ENCODE measurements at places on chromosomes 3 and 15. TPM values are rescaled to one million over a fixed set of nuclear protein-coding genes. Genes with fewer than 3 reads are reported as not detected.

The PRR20G gene
- not detected for total RNA-seq

DNA sequence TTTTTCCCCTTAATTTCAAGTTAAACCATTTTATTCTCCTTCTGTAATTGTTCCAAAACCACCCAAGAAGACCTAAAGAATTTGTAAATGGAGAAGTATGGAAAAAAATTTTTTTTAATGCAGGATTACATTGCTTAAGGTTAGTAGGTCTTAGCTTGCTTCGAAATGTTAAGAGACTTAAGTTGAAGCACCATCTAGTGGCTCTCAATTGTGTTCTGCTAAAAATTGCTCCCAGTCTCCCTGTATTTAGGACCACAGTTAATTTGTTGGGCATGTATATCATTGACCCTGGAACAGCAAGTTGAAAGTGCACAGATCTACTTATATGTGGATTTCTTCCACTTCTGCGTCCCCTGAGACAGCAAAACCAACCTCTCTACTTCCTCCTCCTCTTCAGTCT, 32.4 kb downstream of the CD200R1L start:
- peak; percentile 51 for DNase-seq

The CAMK2N2 gene
- 1.6 TPM for total RNA-seq

The DPPA2 gene
- not detected for total RNA-seq

GRCh38 chr3:142243134-142243533, 17.7 kb upstream of the GK5 start:
- DNase-seq: no peak

DNA sequence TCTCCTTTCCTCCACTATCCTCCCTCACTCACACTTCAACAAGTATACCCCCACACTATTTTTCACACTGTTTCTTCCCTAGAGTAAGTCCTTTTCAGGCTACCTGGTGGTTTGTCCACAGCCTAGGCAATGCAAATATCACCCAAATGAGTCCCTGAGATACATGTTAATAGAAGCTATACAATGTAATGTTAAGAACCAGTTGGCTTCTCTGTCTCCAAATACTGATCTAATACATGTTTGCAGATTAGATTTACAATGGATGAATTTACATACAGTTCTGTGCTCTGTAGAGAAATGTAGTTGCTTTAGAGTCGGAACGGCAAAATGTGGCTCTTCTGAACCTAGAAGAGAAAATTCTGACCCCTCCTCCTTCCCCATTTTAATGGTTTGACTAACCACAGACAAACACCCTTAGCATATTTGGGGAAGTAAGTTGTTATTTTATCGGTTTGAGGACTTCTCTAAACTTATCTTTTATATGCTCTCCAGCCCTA, 63.6 kb upstream of the MBNL1 start:
- no peak for DNase-seq

The REC114 gene
- not detected for total RNA-seq

The TMCO5A gene
- not detected for total RNA-seq

DNA sequence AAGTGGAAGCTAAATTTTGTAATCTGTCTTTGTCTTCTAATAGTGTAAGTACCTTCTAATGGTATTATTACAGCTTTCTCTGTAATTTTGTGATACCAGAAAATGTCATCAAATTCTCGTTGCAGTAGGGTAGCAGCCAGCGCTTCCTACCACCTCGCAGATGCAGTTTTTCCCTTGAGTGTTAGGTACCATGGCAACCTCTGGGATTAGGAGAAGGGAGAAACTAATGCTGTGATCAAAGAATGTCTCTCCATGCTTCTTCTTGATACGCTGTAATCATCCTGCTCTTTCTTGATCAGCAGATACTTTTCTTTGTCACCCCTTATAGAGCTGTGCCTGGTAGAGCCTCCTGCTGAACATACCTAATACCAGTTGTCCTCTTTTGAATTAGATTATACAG, 27.7 kb downstream of the SRP14 start:
- no peak for DNase-seq

The HHLA2 gene
- not detected for total RNA-seq

The IL5RA gene
- total RNA-seq: 0.10 TPM

GRCh38 chr3:117019082-117019713, 309.6 kb downstream of the TUSC7 start:
- DNase-seq: peak; percentile 29

- DNase-seq: no peak
Measured at GRCh38 chr3:113714702-113715101, 18.3 kb upstream of the USF3 start.

The PATL2 gene
- total RNA-seq: 0.12 TPM

- no peak for DNase-seq
Measured at GRCh38 chr15:71232411-71232810, 117.1 kb downstream of the THSD4 start.

DNA sequence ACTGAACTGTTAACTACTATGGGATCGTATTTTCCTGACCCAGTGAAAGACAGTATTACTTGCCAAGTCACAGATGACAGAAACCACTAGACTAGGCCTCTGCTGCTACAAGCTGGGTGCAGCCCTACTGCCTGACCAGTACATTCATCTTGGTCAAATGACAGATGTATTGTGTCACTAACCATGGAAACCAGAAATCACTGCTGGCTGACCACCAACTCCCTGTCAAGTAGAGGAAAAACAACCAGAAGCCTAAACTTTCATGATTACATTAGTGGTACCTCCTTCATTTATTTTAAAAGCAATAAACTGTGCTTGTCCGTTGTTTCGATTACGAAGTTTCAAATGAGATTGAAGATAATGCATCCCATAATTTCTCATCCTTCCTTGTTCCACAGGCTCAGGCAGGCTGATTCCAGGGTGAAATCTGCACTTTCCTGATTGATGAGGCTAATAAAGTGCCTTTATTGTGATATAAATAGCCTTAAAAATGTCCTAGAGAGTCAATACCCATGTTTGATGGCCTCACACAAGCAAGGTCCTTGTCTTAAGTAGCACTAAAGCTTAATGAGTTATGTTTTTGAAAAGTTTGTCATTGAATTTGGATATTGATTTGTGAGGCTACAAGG, 309.7 kb downstream of the LSAMP start:
- peak; percentile 86 for DNase-seq

- no peak for DNase-seq
Measured at GRCh38 chr15:57718309-57718708, 11.8 kb downstream of the POLR2M start.

DNA sequence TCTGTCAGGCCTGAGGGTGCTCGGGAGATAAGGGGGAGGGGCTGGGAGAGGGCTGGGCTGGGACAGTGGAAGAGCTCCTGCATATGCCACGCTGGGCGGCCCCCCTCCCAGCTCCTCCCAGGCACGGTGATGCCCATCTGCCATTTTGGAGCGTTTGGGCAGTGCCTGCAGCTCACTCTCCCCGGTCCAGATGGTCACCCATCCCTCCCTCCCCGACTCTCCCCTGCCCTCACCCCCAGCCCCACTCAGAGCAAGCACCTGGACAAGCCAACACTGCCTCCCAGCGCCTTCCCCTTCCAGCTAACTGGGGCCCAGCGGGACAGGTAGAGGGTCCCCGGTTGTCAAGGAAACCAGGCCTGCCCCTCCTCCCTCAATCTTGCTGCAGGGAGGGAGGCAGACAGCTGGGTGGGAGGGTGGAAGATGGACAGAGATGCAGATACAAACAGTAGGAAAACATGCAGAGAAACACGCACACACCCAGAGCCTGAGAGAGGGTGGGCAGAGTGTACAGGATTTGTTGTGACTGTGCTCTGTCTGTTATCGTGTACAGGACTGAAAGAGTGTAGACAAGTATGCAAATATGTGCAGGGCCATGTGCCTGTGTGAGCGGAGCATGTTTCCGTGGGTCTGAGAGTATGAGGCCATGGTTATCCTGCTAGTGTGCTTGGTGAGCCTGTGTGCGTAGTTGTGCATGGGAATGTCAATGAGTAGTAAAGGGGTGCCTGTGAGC, 17.5 kb upstream of the CORO2B start:
- no peak for DNase-seq

GRCh38 chr3:4693620-4694019, 200.5 kb downstream of the ITPR1 start:
- no peak for DNase-seq

DNA sequence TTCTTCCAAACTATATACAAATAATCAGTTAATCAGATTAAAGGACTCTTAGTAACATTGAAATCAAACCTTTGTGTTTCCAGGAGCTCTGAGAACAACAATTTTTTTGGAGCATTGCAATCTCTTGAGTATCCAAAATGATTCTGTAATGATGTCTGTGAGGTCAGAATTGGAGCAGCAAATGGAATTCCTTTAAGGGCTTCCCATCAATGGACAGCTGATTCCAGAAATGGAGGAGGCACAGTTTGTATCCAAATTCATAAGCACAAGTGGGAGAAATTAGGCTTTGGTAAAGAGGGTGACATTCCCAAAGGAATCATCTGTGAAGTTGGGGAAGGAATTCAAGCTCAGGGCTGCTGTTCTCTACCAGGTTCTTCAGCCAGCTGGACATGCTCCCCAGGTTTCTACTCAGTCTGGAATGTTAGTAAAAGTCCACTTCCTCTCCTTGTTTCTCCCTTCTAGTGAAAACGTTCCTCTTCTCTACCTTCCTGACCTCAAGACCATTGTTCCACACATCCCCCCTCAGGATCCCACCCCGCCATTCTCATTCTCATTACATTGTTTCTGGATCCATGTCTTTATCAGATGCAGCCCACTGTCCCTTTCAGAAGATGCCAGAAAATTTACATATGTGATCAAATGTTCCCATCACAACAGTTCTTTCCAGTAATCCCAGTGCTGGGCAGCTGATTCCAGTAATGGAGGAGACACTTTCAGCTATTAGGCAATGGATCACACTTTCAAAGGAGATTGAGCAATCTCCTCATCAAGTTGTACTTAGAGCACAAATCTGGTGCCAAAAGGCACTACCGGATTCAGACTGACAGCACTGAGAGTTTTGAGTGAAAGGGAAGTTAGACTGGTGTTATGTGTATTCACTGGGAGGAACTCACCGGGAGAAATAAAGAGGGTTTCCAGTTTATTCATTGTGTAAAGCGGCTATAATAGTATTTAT, 391.3 kb upstream of the TPRG1 start:
- no peak for DNase-seq

GRCh38 chr15:80992441-80992840, 2.8 kb upstream of the MESD start:
- DNase-seq: no peak

DNA sequence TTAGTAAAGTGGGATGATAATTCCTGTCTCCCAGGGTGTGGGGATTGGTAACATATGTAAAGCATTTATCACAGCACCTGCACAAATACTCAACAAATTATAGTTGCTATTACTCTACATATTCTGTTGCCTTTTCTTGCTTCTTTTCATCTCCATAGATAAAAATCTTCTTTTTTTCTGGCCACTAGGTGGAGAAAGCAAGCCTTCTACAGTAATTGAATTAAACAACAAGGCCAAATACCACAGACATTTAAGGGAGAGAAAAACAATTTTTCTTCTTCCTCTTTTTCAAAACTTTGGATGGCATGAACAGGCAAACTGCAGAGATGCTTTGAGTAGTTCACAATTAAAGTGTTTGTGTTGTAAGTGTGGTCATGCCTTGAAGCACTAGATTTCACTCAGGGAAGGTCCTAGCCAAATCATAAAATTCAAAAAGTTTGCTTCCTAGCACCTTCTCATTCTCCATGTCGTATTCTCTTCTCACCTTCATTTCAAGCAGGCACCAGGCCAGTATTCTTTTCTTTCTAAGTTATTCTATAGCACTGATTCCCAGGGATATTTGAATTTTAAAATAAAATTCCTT, 493.4 kb upstream of the TGFBR2 start:
- DNase-seq: peak; percentile 6

DNA sequence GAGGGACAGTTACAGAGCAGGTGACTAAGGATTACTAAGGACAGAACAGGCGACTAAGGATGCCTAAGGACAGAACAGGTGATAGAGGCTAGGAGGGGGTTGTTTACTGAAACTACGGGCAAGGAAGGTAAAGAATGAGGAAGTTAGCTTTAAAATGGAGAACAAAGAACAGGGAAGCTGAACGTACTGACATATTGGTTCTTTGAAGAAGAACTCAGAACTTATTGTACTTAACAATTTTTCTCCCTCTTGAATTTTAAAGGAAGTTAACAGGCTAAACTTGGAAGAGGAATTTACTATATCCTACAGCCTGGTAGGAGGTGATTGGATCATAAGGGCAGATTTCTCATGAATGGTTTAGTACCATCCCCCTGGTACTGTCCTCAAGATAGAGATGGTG, 290.2 kb downstream of the SHQ1 start:
- no peak for DNase-seq

DNA sequence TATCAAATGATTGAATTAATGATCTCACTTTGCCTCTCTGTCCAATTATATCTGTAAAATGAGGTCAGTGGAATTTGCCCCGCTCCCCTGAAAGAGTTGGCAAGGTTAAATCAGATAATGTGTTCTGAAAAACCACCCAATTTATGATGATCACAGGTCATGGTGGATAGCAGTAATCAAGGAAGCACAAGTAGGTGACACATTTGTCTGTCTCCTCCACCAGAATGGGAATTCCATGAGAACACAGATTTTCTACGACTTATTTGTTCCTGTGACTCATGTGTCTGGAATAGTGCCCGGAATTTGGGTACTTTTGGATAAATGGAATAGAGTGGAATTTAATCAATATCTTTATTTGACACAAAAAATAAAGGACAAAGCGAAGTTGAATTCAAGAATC, 220.9 kb upstream of the SUCLG2 start:
- no peak for DNase-seq

The POLG gene
- 19.5 TPM for total RNA-seq

- DNase-seq: no peak
Measured at GRCh38 chr3:81585056-81585455, 176.4 kb downstream of the GBE1 start.

GRCh38 chr3:122948408-122948807, 79.2 kb downstream of the SEMA5B start:
- DNase-seq: no peak

DNA sequence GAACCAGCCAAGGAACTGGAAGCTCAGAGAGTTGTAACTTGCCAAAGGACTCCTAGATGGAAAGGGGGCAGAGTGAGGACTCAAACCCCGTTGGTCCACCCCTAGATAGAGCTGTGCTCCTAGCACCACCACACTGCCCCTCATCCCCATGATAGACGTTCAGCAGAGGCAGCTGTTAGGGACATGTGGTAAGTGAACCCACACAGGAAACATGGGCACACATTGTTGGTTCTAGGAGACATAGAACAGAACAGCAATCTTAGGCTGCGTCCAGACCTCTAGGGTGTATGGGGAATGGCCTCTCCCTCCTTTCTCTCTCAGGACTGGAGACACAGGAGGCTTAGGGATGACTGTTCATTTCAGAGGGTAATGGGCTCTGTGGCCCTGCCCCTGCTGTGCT, 102.7 kb downstream of the ANP32A start:
- no peak for DNase-seq

The ARNT2 gene
- total RNA-seq: 5.3 TPM

- DNase-seq: no peak
Measured at GRCh38 chr15:82556315-82557035, 16.2 kb upstream of the RPS17 start.

All from H4 (cell line).